ENCODE measurements at places on chromosomes 7 and 10. TPM values are rescaled to one million over a fixed set of nuclear protein-coding genes. Genes with fewer than 3 reads are reported as not detected.

GRCh38 chr10:15877836-15878576, 17.7 kb upstream of the MINDY3 start:
- DNase-seq, result no peak

- no peak for DNase-seq
Measured at GRCh38 chr7:151406051-151406875, 3.6 kb downstream of the WDR86 start.

GRCh38 chr10:128312250-128312649, 186.0 kb upstream of the MKI67 start:
- no peak for DNase-seq

GRCh38 chr7:31070991-31071644, 19.0 kb downstream of the ADCYAP1R1 start:
- DNase-seq, result no peak

- no peak for DNase-seq
Measured at GRCh38 chr7:108375668-108376067, 80.6 kb downstream of the NRCAM start.

GRCh38 chr7:151117565-151117964, 31.3 kb downstream of the AGAP3 start:
- no peak for DNase-seq

DNA sequence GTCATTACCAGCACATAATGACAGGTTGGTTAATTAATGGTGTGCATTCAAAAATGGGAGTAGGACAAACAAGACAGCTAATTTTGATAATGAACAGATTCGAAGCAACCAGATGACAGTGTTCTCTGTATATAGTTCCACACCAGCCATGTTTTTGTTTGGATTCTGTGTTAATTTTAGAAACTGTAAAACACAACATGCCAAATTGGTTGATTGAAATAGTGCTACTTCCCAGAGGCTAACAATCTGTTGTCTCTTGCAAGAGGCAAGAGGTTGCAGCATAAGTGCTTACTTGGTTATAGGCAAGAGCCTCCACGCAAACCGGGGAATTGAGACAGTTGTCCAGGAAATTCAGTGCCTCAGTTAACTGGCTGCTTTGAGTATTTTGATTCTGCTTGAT, 170.2 kb upstream of the HABP2 start:
- DNase-seq, result no peak

DNA sequence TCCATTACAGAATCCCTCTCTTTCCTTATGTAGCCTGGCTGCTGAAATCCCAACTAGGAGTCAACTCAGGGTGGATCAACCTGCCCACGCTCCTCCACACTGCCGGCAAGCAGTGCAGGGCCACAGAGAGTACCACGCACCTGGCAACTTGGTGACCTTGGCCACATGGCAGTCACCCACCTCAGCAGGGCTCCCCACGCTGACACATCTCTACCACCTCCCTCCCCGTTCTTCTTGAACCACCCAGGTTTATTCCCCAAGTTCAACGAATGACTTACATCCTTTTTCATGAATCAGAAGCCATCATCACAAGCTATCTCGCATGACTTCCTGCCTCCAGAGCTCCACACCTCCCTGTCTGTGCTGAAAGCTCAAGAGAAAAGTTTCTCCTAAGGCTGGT, 153.4 kb downstream of the GRID1 start:
- no peak for DNase-seq

Gene LIPN
- not detected for total RNA-seq

Gene HIBADH
- total RNA-seq, result 149 TPM
